Activated CD4-positive, alpha-beta T cell treated with anti-CD3 and anti-CD28 coated beads for 4 hours (primary cell): ENCODE measurements at places on chromosomes 7 and 10.

DNA sequence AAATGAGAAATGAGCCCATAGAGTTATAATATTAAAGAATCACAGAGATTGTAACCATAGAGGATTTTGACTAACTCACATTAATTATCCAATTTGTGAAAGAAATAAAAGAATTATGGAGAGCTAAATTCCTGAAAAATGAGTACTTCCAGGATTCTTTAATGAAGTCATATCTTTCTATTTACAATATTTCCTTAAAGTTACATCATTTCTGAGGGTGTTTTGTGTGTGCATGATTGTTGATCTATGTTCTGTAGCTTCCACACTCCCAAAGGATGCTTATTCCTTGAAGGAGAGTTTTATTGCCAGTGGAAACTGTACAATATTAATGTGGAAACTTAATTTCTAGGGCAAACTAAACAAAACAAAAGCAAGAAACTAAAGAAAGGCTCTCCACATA lies 299.6 kb downstream of the MDFIC start:
- no peak for DNase-seq

- no peak for DNase-seq
Observed at GRCh38 chr10:83516788-83517187, 622.5 kb upstream of the GHITM start.

DNA sequence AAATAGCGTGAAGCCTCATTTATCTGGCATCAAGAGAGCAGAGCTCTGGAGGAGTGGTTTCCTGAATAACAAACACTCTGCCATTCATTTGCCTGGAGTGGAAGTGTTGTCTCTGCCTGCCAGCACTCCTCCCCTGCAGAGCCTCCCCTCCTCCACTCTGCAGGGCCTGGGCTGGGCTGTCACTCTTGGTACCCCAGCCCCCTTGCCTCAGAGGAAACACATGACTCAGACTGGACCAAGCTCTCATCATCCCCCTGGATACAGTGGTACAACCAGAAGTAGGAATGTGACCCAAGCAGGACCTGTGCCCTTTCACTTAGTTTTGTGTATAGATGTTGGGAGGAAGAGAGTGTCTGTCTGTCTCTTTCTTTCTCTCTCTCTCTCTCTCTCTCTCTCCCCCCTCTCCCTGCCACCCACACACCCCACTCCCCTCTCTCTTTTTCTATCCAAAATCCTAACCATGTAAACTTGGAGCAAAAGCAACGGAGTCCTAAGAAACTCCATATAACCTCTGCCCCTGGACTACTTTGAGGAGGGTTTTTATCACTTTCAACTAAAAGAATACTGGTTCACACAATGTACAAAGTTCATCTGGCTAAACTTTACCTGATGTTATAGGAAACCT lies 43.9 kb downstream of the DOCK4 start:
- DNase-seq, result no peak

- no peak for DNase-seq
Observed at GRCh38 chr10:82908751-82909150, 1033.8 kb downstream of the NRG3 start.

DNA sequence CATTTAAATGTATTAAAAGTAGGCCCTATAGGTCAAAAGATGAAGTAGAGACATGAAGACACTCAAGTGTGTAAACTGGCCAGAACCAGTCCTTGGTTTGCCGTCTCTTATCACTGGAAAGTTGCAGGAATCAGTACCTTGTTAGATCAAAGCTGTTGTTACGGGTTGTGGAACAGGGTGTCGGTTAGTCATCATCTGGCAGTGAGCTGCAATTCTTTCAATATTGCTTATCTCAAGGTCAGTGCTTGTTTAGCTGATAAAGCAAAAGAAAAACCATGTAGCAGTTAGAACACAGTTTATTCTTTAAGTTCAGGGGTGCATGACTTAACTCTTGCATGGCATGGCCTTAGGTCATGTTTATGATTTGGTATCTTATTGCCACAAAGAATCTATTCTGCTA lies 10.0 kb upstream of the SLC13A1 start:
- no peak for DNase-seq

DNA sequence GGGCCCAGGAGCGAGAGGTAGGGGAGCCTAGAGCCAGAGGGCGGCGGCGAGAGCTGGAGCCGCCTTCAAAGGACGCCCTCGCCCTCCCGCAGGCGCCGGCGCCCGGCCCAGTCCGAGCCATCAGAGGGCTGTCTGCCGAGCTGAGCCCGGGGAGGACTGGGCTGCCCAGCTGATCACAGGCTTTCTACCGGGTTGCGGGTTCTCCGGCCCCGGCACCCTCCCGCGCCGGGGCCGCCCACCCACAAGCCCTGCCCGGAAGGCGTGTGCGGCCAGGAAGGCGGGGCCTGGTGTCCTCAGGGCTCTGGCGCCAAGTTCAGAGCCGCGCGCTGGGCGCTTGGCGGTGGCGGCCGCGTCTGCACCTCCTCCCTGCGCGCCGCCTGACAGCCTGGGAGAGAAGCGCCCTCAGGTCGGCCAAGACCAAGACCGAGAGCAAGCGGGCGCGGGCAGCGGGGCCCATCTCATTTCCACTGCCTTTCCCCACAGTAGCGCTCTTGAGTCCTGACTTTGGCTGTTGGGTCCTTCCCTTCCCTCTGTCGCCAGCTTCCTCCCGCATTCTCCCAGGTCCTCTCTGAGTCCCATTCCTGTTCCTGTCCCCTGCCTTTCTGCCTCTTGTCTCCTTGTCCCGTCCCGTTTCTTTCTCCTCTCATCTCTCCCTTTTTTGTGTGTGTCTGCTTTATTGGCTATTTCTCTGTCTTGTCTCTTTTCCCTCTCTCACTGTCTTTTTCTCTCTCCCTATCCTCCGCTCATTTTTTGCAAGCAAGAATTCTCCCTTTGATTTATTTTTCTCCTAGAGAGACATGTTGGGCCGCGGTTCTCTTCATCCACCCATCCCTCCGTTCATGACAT lies 60.6 kb upstream of the MSMB start:
- peak; percentile 36 for DNase-seq

DNA sequence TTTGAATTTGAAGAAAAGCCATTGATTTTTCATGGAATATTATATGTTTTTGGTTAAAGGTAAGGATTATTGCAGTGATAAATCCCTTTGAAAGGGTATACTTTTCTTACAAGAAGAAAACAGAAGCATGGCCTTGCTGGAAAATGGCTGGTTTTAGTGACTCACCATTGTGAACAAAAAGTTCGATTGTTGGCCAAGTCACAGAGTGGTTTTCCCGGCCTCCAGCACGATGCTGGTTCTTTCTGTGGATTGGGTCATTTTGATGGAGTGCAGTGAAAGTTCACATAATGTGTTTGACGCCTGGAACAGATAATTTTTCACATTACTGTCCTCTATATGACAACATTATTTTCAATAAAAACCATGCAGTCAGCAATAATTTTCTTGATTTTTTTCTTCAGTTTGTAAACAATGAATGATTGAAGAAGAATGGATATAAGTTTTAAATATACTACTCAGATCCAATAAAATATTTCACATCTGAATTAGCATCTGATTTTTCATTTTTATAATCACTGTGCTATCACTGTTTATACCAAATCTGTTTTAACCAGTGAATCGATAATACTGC lies 60.9 kb downstream of the RBM20 start:
- no peak for DNase-seq

- DNase-seq, result no peak
Observed at GRCh38 chr7:34019301-34019790, 114.0 kb downstream of the BMPER start.

DNA sequence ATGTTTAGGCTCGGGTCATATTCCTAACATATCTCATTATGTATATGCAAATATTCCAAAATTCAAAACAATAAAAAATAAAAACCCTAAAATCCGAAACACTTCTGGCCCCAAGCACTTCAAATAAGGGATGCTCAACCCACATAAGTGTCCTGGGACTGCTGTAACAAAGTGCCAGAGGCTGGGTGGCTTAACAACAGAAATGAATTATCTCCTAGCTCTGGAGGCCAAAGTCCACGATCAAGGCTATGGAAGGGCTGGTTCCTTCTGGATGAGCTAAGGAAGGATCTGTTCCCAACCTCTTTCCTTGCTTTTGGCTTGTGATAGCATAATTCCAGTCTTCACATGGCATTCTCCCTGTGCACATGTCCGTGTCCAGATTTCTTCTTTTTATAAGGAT lies 181.6 kb upstream of the NFE2L3 start:
- DNase-seq, result no peak

GRCh38 chr7:107027208-107027607 lies 17.3 kb upstream of the PRKAR2B start:
- no peak for DNase-seq

DNA sequence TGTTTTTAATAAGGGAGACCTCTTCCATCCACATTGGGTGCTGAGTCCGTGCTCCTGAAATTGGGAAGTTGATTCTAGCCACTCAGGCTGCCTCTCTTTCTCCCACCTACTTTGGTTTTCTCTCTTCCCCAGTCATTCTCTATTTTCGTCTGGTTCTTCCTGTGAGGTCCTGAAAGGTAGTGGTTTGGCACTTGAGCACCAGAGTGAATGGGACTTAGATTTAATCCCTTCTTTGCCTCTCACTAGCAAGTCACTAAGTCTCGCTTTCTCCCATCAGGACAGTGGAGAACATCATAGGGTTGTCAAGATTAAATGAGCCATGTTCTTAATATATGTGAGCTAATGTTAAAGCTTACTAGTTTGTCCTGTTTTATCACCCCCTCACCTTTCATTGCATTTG lies 4.0 kb upstream of the AASS start:
- no peak for DNase-seq

GRCh38 chr7:20191391-20191869 lies 25.8 kb downstream of the MACC1 start:
- no peak for DNase-seq

GRCh38 chr10:7082967-7083366 lies 327.9 kb downstream of the SFMBT2 start:
- DNase-seq, result no peak

GRCh38 chr7:50145226-50145625 lies 52.2 kb upstream of the ZPBP start:
- no peak for DNase-seq

GRCh38 chr10:14415676-14416307 lies 85.1 kb upstream of the FRMD4A start:
- DNase-seq, result no peak

DNA sequence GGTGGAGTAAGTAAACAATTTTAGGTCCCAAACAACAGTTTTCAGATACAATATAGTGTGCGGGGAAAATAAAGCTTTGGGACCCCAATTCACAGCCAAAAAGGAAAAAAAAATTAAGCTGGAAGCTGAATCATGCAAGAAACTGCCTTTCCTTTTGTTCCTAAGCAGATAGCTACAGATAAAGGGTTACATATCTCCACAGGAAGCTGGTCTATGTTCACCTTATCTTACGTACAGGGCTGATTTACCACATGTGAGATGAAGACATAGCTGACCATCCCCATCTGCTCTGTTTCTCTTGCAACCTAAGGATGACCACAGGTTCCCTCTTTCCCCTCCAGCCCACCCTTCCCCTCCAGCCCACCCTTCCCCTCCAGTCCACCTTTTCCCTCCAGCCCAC lies 14.2 kb upstream of the PFKP start:
- DNase-seq, result no peak

GRCh38 chr10:79929409-79929904 lies 19.4 kb downstream of the SFTPD start:
- peak; percentile 75 for DNase-seq

DNA sequence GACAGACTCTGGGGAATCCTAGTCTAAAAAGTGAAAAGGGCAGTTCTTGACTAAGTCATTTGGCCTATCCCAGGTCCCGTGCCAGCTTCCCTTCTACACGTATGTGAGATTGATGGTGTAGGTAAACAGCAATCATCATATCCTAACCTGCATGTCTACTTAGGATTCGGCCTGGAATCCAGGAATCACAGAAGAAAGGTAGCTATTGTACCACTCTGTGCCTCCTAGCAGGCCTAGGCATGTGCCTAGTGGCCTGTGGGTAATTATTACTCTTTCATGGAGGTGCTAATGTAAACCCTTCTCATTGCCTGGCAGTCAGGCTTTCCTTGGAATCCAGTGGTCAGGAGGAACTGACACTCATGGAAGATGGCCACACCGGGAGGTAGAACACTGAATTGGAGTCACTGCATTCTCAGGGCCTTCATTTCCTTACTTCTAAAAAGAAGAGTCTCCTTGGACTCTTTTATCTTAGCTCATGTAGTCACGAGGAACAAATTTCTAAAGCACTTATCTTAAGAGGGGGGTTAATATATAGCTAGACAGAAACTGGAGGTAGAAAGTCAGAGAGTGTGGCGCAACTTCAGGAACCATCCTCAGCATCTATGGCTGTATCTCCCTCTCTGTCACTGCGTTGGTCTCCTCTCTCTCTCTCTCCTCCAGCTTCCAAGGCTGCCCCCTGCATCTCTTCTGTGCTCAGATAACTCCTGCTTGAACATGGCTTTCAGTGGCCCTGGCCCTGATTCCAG lies 122.5 kb downstream of the C1GALT1 start:
- DNase-seq, result no peak

DNA sequence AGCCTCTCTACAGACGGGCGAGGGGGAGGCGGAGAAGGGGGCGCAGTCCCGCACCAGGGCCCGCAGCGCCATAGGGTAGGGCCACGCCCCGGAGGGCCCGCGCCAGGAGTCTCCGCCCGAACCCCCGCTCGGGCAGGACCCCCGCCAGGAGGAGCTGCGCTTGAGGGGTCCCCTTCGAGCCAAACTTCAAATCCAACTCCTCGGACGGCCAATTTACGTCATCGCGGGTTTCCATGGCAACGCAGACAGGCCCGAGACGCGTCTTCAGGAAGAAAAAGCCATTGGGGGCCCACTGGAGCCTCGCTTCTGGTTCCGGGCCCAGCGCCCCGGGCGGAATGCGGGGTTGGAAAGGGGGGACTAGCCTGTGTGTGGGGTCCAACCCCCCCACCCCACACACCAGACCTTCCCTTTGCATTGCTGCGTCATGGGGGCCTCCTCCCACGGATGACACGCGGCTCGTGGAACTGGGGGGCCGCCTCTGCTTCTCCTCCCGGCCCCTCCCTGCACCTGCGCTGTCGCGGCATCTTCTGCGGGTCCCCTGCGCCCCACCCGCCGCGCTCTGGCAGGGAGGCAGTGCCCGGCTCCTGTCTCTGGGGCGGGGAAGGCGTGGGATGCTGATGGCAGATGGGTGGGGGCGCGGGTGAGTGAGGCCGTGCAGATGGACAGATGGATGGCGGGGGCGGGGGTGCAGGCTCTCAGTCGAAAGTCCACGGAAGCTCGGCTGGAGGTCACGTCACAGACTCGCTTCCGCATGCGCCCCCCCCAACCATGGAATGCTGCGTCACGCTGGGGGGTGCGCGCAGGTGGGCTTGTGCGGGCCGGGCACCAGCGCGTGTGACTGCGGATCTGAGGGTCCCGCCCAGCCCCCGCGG lies 1.2 kb downstream of the CALY start:
- peak; percentile 83 for DNase-seq

- no peak for DNase-seq
Observed at GRCh38 chr7:27605689-27606269, 56.9 kb downstream of the HIBADH start.

- no peak for DNase-seq
Observed at GRCh38 chr7:51026341-51026740, 243.6 kb upstream of the GRB10 start.

- DNase-seq, result no peak
Observed at GRCh38 chr7:82323806-82324205, 119.8 kb downstream of the CACNA2D1 start.

GRCh38 chr7:140653319-140654108 lies 12.9 kb upstream of the DENND2A start:
- DNase-seq, result peak; percentile 34

- DNase-seq, result no peak
Observed at GRCh38 chr7:150317748-150318444, 5.3 kb upstream of the LRRC61 start.
